ENCODE measurements at places on chromosomes 4 and X.

DNA sequence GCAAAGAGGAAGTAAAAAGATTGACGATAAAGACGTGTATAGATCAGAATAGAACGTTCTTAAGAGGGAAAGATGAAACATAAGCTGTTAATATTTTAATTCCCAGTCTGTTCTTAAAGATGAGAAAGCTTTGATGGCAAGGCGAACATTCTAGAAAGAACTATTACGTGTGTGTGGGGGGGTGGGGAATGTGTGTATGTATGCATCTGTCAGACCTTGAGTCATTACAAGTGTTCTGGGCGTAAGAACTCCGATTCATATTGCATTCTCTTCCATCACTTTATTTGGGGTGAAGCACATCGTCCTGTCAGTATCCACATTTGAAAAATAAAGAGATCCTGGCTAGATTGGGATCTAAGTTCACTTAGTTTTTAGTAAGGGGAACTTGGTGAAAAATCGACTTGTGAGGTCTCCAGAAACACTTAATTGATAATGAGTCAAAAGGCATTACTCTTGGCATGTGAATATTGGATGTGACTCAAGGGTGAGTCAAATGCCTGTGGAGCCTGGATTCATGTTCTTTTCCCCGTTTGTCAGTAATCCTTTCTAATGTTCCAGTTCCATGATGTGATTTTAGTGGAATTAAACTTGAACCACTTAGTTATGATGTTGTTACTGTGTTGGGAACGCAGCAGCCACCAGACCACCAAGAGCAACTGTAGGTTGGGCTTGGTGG, 3.1 kb downstream of the SMS start:
- peak; percentile 31 for ATAC-seq
- H3K4me1 ChIP-seq, result peaks cover 12% of the 10 kb centered on the region
- H3K36me3 ChIP-seq, result peaks cover 30% of the 10 kb centered on the region

DNA sequence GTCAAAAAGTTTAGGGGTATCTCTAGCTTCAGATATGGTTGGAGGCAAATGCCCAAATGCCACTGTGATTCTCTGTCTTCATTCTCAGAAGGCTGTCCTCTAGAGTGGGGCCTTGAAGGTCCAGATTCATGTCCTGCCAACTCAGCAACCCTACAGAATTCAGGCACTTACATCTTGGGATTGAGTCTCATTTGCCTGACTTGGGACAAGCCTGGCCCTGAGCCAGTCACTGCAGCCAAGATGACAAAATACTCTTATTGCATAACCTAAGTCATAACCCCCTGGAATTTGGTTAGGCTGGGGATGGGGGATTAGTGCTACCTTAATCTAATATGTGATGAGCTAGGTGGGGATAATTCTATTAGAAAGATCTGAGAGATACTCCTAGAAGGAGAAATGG, 100.5 kb downstream of the AREG start:
- H3K36me3 ChIP-seq, result no peaks in the 10 kb centered on the region
- H3K4me3 ChIP-seq, result no peak overlapping the region
- ATAC-seq, result no peak
- H3K4me1 ChIP-seq, result peaks cover 5% of the 10 kb centered on the region
- no peaks in the 10 kb centered on the region for H3K27me3 ChIP-seq

DNA sequence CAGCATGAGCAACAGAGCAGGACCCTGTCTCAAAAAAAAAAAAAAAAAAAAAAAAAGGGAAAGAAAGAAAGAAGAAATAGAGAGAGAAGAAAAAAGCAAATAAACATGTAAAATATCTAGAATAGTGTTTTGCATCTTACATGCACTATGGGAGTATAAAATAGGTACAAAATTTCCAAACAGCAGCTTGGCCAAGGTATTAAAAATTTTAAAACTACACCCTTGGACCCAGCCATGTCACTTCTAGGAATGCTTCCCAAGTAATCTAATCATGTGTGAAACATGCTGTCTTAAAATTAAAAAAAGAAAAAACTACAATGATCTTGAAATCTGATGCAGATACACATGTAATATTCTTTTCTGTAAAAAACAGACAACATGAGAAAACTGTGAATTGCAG, 21.6 kb downstream of the IRF2 start:
- peaks cover 45% of the 10 kb centered on the region for H3K36me3 ChIP-seq
- H3K27me3 ChIP-seq, result no peaks in the 10 kb centered on the region
- H3K27ac ChIP-seq, result no peak overlapping the region
- no peak for ATAC-seq
- no peak overlapping the region for H3K4me3 ChIP-seq

- H3K27me3 ChIP-seq, result no peaks in the 10 kb centered on the region
- H3K27ac ChIP-seq, result no peak overlapping the region
- no peak overlapping the region for H3K4me3 ChIP-seq
- ATAC-seq, result no peak
- peaks cover 63% of the 10 kb centered on the region for H3K36me3 ChIP-seq
Observed at GRCh38 chrX:13774696-13775095, 40.1 kb downstream of the OFD1 start.

- no peaks in the 10 kb centered on the region for H3K4me1 ChIP-seq
- H3K27ac ChIP-seq, result no peak overlapping the region
- no peak overlapping the region for H3K4me3 ChIP-seq
- no peak for ATAC-seq
- H3K36me3 ChIP-seq, result no peaks in the 10 kb centered on the region
- no peaks in the 10 kb centered on the region for H3K27me3 ChIP-seq
Observed at GRCh38 chrX:101740642-101741041, 81.0 kb upstream of the ARMCX2 start.

DNA sequence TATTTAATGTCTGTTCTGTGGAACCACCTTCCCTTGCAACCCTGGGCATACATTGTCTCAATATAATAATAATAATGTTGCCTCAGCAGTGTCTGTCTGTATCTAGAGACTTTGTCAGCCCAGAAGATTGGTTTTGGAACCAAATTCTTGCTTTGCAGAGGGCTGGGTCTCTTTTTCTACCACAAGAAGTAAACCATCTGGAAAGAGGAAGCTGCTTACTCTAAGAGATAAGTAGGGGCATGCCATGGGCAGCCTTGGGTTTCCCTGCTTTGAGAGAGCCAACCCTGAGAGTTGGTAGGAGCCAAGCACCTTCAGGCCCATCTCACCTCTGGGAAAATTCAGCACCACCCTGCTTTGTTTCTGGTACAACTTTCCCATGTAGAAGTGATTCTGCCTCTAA, 27.0 kb downstream of the TMEM31 start:
- H3K27ac ChIP-seq, result no peak overlapping the region
- no peak for ATAC-seq
- no peak overlapping the region for H3K4me3 ChIP-seq
- no peaks in the 10 kb centered on the region for H3K36me3 ChIP-seq

GRCh38 chrX:55742649-55743048, 25.1 kb downstream of the RRAGB start:
- H3K4me1 ChIP-seq, result no peaks in the 10 kb centered on the region
- no peak for ATAC-seq
- peaks cover 38% of the 10 kb centered on the region for H3K36me3 ChIP-seq
- no peak overlapping the region for H3K27ac ChIP-seq
- no peaks in the 10 kb centered on the region for H3K27me3 ChIP-seq

GRCh38 chr4:5361968-5362367, 310.7 kb downstream of the STK32B start:
- no peak for ATAC-seq
- H3K36me3 ChIP-seq, result no peaks in the 10 kb centered on the region
- H3K4me3 ChIP-seq, result no peak overlapping the region
- H3K27ac ChIP-seq, result no peak overlapping the region
- H3K4me1 ChIP-seq, result no peaks in the 10 kb centered on the region

- peaks cover 7% of the 10 kb centered on the region for H3K27me3 ChIP-seq
- no peaks in the 10 kb centered on the region for H3K4me1 ChIP-seq
- H3K4me3 ChIP-seq, result no peak overlapping the region
- no peak overlapping the region for H3K27ac ChIP-seq
- no peak for ATAC-seq
Observed at GRCh38 chr4:150007512-150007911, 70.7 kb upstream of the DCLK2 start.
